ENCODE measurements at places on chromosomes 5 and 9. TPM values are rescaled to one million over a fixed set of nuclear protein-coding genes. Genes with fewer than 3 reads are reported as not detected.

The ARL14EPL gene
- total RNA-seq: not detected

The LRRC19 gene
- not detected for total RNA-seq

The FAT2 gene
- 0.11 TPM for total RNA-seq

The ZNF454 gene
- total RNA-seq: 4.2 TPM

The SPATA9 gene
- not detected for total RNA-seq
